Articular chondrocyte of knee joint (primary cell): ENCODE measurements at places on chromosomes 4 and X. TPM values are rescaled to one million over a fixed set of nuclear protein-coding genes. Genes with fewer than 3 reads are reported as not detected.

SERPINA7 gene
- total RNA-seq, result not detected in 2 replicates

SMIM10L2A gene
- total RNA-seq, result 0.52 and 0.86 TPM in 2 replicates

FDCSP gene
- not detected in 2 replicates for total RNA-seq

HTN1 gene
- total RNA-seq, result 0.11 TPM in 1 of 2 replicates, not detected in the other

PPBP gene
- not detected in 2 replicates for total RNA-seq

SLC25A5 gene
- total RNA-seq, result 148 and 168 TPM in 2 replicates

DCHS2 gene
- total RNA-seq, result 0.11 and 0.13 TPM in 2 replicates

TRAM1L1 gene
- total RNA-seq, result 6.2 and 7.6 TPM in 2 replicates

SUPT20HL2 gene
- 0.11 TPM in 1 of 2 replicates, not detected in the other for total RNA-seq

CFP gene
- 0.11 and 0.13 TPM in 2 replicates for total RNA-seq

SYP gene
- total RNA-seq, result 0.22 and 0.39 TPM in 2 replicates

ARHGAP6 gene
- 0.91 and 1.3 TPM in 2 replicates for total RNA-seq
